Chondrocyte (in vitro differentiated cells): ENCODE measurements at places on chromosomes 7 and 10. TPM values are rescaled to one million over a fixed set of nuclear protein-coding genes. Genes with fewer than 3 reads are reported as not detected.

ZNF467 gene
- total RNA-seq: 2.3 to 3.5 TPM (median 3.1 TPM) in 3 replicates

SORBS1 gene
- total RNA-seq: 5.0 to 7.0 TPM (median 5.6 TPM) in 3 replicates

UTF1 gene
- not detected in 3 replicates for total RNA-seq

RBP4 gene
- 10.7 to 30.1 TPM (median 29.3 TPM) in 3 replicates for total RNA-seq

GJD4 gene
- not detected in 3 replicates for total RNA-seq

ASB10 gene
- total RNA-seq: not detected in 3 replicates

TMEM26 gene
- 0.92 to 1.9 TPM (median 1.0 TPM) in 3 replicates for total RNA-seq

TAS2R5 gene
- 0.62 to 1.5 TPM (median 0.72 TPM) in 3 replicates for total RNA-seq

MCM10 gene
- 2.2 to 13.9 TPM (median 3.7 TPM) in 3 replicates for total RNA-seq

MYL10 gene
- total RNA-seq: 3.4 to 5.1 TPM (median 4.7 TPM) in 3 replicates

VWC2 gene
- not detected in 3 replicates for total RNA-seq

LIPF gene
- total RNA-seq: not detected in 3 replicates

NAT16 gene
- total RNA-seq: not detected in 3 replicates

MYL7 gene
- not detected in 3 replicates for total RNA-seq

CHST12 gene
- 20.7 to 31.5 TPM (median 22.4 TPM) in 3 replicates for total RNA-seq

CYP2C19 gene
- total RNA-seq: 0.12 to 0.31 TPM in 2 of 3 replicates, not detected in the other

- DNase-seq: no peak
These were observed 27.9 kb upstream of the CCDC7 start for GRCh38 chr10:32417911-32418547.

DNA sequence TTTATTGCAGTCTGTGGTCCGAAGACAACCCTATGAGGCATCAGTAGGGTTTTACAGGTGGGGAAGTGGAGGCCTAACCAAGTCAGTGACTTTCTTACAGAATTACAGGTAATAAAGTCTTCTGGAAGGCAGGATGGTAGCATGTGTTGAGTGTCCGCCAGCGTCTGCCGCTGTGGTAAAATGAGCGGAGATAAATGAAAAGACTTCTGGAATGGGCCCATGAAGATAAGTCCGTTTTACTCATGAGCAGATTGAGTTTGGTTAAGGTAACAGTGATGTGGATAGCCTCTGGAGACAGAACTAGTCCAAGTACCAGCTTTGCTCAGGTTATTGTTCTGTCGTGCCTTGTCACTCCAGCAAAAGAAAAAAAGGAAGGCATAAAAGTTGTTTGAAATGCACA is 966 bp downstream of the FBH1 start:
- DNase-seq: no peak

GRCh38 chr7:12690041-12690878 is 2.8 kb downstream of the ARL4A start:
- no peak for DNase-seq

GRCh38 chr10:60827791-60828488 is 49.7 kb downstream of the CDK1 start:
- no peak for DNase-seq

DNA sequence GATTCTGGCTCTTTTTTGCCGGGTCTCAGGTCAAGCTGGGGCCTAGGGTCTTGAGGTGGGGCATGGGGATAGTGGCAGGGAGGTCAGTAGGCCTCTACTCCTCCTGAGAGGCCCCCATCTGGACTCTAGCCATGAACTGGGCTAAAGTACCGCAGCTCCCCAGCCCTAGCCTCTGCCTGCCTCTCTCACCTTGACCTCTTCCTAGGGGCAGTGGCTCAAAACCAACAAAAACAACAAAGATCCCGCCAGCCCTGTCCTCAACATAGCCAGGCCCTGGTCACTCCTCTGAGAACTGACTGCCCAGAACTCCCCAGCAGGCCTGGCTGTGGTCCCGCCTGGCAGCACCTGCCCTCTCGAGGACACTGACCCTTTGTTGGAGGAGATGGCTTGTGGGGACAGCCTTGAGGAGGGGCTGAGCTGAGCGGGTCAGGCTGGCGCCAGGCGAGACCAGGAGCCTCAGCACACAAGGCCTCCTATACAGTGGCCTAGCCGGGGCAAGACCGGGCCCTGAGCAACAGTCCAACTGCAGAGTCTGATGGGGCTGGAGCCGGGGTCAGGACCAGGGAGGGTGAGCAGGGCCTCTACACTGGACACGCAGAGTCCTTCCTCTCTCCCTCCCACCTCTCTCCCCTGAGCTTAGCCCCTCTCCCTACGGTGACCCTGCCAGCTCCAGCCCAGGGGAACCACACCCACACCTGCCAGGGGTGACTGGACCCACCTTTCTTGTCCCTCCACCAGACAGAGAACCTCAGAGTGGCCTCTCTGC is 11.6 kb upstream of the PPIF start:
- no peak for DNase-seq

GRCh38 chr7:10860516-10860915 is 113.2 kb upstream of the PHF14 start:
- no peak for DNase-seq

DNA sequence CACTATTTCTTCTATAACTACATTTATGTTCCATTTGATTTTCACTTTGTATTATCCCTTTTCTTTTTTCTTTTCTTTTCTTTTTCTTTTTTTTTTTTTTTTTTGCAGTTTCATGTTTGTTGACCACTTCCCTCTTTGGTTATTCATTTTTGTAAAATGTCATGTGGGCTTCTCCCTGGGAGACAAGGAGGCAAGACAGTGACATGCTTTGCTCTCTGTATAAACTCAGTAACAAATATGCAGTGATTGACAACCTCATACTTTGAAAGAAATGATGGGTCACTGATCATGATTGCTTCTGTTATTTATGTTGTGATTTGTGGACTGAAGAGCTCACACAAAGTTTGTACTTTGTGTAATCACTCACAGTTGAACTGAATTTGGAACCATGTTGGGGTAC is 90.2 kb upstream of the ABI1 start:
- no peak for DNase-seq

- no peak for DNase-seq
These were observed 402.0 kb downstream of the RPS24 start for GRCh38 chr10:78435484-78436221.

GRCh38 chr7:32447218-32447617 is 43.0 kb downstream of the LSM5 start:
- DNase-seq: no peak

DNA sequence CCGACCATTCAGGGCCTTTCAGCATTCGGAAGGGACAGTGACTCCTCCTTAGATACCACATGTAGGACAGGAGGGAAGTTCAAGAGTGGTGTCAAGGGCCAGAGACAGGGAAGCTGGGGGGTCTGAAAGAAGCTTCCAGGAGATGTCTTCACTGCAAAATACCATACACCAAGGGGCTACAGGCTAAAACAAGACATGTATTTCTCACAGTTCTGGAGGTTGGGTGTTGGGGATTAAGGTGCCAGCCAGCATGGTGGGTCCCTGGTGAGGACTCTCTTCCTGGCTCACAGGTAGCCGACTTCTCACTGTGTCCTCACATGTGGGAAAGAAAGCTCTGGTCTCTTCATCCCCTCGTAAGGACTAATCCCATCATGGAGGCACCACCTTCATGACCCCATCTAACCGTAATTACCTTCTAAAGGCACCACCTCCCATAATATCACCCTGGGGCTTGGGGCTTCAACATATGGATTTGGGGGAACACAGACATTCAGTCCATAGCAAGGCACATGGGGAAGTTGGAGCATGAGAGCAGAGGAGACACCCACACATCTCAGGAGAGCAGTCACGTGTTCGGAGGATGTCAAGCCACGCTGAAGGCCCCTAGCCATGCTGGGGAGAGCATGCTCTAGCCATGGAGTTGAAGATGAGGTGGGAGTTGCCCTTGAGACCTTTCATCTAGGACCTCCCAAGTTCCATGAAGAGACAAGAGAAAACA is 73.9 kb upstream of the GDF10 start:
- no peak for DNase-seq

DNA sequence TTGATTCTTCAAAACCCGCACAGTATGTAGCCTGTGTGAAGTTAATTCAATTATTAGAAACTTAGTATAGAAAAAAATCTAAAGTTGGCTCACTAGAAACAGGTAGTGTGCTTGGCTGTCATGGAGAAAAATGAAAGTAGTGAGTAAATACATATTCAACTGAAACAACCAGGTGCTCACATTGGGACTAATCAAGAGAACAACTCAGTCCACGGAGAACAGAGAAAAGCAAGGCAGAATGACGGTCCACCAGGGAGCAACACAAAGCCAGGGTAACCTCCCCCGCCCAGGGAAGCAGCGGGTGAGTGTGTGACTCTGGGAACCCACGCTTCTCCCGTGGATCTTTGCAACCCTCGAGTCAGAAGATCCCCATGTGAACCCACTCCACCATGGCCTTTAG is 300.5 kb downstream of the SORCS1 start:
- DNase-seq: no peak

- no peak for DNase-seq
These were observed 103.7 kb upstream of the AOAH start for GRCh38 chr7:36827726-36828703.

GRCh38 chr10:122084286-122085041 is 95.5 kb downstream of the TACC2 start:
- no peak for DNase-seq

DNA sequence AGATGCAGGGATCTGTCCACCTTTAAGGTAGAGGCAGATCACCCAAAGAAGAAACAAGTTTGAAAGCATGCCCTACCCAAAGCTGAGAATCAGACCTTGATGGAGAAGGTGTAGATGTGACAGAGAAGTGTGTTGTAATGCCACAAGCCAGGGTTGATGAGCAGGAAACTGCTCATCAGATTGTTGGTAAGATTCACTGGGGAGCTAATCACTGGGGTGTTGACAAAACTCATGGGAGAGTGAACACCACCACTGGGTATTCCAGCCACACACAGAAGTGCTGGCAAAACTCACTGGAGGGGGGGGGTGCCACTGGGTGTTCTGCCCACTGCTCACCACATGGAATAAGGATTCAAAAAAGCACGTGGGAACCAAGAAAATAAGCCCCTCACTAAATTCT is 95.2 kb downstream of the IQUB start:
- DNase-seq: no peak

GRCh38 chr7:96991546-96992191 is 13.7 kb upstream of the DLX6 start:
- DNase-seq: no peak

DNA sequence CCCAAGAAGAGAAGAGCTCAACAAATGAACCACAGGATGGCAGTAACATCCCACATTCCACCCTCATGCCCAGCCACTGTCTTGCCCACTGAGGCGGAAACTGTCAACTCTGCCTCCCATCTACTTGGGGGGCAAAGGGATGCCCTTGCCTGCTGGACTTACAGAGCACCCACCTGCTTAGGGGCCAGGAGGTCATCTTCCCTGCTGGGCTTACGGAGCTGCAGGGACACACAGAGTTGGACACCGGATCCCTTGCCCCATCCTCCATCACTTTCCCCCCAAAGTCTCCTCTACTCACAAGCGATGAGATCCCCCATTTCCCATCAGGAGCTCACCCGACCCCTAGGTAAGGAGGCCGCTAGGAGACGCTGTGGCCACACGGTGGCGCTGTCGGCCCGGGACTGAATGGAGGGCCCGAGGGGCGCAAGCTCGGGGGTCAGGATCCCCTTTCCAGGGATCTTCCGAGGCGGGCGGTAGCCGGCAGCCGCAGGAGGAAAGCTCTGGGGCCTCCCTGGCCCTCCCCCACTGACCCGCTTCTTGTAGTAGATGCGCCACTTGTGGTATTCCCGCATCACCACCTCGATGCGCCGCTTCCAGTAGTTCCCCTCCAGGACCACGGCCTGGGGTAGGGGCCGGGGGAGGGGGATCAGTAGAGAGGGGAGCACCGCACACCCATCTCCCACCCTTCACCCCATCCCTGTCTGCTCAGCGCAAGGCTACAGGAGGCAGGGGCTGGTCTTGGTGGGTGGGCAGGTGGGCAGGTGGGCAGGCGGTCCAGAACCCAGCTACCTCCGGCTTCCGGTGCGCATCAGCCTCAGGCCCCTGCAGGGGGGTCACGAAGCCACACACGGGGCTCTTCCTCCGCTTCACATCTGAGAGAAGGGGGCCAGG is 17.3 kb downstream of the MLXIPL start:
- no peak for DNase-seq

DNA sequence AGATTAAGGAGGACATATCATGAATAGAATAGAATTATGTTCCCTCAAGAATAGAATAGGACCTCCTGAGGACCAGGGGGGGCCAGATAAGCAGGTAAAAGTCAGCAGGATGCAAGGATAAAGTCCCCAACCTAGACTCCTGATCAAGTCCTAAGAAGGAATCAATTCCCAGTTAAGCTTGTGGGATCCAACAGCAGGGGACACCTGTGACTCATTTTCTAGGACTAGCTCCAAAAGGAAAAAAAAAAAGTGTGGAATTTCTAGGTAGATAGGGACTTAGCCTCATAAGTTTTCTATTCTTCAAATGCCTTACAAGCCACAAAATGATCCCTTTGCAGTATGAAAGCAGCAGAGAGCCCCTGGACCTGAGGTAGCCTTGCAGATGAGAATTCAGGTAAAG is 336.2 kb downstream of the WDR11 start:
- no peak for DNase-seq

DNA sequence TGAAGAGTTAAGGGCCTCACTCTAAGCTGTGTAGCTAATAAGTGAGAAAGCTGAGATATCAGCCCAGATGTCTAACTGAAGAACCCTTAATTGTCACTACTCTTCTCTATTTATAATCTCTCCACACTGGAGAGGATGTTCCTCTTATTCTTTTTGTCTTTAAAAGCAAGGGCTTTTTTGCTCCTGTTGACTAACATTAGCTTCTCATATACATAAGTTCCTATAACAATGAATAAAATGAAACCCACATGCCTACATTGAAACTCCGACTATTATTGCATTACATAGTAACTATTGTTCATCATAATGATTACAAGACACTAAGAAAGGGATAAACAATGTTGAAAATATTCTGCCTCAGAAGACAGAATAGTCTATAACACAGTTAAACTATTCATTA is 67.1 kb downstream of the GNAT3 start:
- DNase-seq: no peak

DNA sequence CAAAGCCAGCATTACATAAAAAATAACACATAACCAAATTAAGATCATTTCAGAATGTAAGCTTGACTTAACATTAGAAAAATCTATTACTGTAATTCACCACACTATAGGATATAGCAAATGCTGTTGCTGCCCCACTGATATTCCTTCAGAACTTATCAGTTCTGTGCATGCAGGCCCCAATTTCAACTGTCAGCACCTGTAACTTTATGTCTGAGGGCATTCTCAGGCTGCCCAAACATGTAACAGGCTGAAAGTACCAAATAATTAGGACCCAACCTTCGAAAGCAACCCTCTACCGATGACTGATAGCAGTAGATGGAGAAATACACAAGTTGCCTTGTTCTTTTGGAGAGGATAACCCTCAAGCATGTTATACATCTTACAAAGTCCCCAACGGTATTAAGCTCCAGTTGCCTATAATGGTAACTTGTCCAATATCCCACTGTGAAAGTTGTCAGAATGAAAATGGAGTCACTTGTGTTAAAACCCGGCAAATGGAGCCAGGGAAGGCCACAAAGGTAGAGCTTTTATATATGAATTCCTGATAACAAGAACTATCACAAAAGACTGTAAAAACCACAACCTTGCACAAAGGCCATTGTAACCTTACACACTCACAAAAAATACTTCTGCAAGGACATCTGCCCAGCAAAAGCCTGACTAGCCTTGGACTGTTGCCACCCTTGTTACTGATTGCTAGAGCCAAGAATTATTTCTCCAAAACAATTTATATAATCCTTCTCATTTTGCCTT is 66.9 kb upstream of the ZNF746 start:
- no peak for DNase-seq

GRCh38 chr7:75584354-75584753 is 92.2 kb downstream of the SPDYE5 start:
- no peak for DNase-seq
